AG10803 (cell line): ENCODE measurements at places on chromosomes 5 and 9.

DNA sequence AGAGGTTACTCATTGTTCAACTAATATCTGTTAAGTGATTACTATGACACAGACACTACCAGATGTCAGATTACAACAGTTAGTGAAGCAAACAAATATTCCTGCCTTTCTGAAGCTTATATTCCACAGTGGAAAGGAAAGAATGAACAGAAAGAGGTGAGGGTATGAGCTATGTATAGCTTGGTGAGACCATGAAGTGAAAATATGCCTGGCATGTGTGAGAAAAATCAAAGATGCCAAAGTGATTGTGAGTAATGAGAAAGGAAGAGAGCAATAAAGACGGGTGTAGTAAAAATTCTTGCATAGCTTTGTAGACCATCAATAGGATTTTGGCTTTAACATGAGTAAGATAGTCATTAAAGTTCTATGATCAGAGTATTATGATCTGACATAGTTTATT, 734.5 kb upstream of the NUDT12 start:
- no peak for DNase-seq

GRCh38 chr5:2670940-2671339, 80.5 kb downstream of the IRX2 start:
- DNase-seq = no peak

DNA sequence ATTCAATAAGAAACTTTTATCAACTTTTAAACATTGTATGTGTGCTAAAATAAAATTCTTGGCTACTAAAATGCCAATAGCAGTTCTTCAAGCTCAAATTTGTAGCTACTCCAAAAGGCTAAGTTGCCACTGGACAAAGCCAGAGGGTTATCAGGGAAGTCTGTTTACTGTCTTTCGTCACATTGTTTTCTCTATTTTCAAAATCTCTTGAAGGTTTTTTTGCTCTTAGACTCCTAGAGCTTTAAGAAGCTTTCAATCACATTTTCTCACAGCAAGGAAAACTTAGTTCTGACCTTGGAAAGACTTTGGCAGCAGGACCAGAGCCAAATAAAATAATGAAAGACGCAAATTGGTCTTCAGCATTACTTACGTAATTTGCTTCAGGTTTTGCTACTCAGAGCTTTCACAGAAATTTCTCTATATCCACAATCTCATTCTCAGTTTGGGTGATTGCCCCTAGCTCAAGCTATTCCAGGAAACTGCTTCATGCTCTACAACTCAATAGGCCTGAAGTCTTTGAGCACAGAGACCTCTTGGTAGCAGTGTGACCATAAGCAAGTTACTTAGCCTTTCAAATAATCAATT, 257.7 kb downstream of the GABRG2 start:
- no peak for DNase-seq

GRCh38 chr5:164392531-164392930, 887.1 kb downstream of the MAT2B start:
- no peak for DNase-seq

GRCh38 chr9:84583866-84584265, 85.7 kb upstream of the NTRK2 start:
- DNase-seq = no peak

- no peak for DNase-seq
Measured at GRCh38 chr9:37370968-37371563, 51.4 kb upstream of the GRHPR start.

DNA sequence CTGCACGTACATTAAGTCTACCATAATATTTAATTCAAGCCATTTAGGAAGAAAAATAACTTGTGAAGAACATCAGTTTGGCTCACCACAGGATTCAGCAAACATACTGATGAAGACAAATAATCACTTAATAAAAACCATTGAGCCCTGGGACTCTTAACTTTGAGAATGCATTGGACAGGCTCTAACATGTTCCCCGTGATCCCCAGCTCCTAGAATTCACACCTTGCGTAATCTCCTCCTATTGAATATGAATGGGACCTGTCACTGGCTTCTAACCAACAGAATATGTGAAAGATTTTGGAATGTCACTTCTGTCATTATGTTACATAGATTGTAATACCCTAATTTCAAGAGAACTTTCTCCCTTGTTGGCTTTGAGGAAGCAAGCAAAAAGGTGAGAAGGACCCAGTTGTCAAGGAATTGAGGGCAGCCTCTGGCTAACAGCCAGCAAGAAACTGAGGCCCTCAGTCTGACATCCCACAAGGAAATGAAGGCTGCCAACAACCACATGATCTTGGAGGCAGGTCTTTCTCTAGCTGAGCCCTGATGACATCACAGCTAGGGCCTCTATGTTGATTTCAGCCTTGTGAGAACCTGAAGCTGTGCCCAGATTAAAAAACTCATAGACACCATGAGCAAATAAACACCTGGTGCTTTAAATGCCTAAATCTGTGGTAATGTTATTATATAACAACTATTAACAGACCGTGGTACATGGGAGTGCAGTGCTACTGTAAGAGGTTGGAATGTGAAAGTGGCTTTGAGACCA, 433.2 kb downstream of the SEMA5A start:
- DNase-seq = peak; percentile 16

DNA sequence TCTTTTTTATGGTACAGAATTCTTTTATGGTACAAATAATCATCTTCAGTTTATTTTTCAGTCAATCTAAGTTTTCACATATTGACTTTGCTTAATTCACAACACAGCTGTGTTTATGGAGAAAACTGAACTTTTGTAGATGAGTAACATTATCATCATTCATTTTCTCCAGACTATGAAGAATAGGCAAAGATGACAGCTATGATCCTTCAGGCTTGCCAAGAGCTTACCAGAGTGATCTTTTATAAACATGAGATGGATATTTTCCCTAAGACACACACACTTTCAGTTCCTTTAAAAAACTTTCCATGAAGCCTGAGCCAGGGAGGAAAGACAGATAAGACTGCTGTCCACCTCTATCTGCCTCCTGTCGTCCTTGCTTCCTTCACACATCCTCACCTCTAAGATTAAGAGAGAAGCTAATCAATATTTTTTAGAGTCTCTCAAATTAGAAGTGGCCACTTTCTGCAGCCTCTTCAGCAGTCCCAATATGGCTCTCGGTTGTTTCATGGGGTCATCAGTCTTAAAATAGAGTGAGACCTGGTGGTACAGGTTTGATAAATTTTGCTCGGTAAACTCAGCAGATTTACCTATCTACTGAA, 108.1 kb upstream of the SLC27A6 start:
- no peak for DNase-seq

- DNase-seq = no peak
Measured at GRCh38 chr5:13708906-13709305, 235.6 kb downstream of the DNAH5 start.

DNA sequence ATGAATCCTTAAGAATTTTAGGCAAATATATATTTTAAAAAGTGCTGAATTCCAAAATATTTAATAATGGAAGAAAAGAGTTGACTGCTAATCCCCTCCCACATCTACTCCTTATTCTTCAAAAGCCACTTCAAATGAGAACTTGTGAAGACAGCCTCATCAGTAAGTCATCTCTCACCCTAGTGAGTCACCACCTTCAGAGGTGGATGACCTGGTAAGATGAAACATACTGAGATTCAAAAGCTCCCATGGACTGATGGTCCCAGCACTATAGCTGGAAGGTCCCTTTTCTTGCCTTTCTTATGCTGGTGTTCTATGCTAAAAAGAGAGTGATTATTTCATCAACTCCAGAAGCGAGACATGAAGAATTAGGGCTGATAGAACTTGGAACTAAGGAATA, 37.8 kb upstream of the SPDL1 start:
- peak; percentile 27 for DNase-seq
